GM04503 (cell line): ENCODE measurements at places on chromosomes 5 and 9.

DNA sequence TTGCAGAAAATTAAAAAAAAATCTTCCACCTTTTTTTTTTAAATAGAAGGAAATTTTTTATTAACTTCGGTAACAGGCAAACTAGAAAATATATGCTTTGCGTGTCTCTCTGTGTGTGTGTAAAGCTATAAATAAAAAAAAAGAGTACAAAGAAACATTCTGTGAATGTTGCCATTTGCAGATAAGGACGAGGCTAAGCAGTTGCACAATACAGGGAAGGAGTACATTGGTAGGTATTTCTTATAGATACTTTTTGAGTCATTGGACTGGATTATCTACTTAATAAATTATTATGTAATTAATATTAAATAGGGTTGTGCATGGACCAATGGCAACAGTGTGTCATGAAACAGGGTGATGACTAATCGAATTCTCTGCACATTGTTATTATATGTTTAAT is 102.4 kb downstream of the CAMK4 start:
- DNase-seq: no peak

- DNase-seq: no peak
Measured at GRCh38 chr9:136107155-136107952, 11.3 kb downstream of the TMEM250 start.

DNA sequence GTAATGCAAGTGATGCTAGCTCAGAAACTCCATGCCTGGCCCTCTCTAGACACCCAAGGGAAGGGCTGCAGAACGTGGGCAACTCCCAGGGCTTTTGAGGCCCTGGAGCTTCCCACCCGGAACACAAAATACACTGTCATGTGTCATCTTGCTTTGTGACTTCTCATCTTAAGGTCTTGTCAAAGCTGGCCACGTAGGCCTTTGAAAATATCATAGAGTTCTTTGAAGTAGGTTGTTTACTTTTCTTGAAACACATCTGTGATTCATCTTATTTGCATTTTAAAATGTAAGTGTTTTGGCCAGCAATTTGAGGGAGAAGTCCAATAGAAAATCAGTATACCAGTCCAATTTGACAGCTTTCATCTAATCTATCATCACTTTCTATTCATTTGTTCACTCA is 40.2 kb upstream of the PALM2AKAP2 start:
- no peak for DNase-seq

DNA sequence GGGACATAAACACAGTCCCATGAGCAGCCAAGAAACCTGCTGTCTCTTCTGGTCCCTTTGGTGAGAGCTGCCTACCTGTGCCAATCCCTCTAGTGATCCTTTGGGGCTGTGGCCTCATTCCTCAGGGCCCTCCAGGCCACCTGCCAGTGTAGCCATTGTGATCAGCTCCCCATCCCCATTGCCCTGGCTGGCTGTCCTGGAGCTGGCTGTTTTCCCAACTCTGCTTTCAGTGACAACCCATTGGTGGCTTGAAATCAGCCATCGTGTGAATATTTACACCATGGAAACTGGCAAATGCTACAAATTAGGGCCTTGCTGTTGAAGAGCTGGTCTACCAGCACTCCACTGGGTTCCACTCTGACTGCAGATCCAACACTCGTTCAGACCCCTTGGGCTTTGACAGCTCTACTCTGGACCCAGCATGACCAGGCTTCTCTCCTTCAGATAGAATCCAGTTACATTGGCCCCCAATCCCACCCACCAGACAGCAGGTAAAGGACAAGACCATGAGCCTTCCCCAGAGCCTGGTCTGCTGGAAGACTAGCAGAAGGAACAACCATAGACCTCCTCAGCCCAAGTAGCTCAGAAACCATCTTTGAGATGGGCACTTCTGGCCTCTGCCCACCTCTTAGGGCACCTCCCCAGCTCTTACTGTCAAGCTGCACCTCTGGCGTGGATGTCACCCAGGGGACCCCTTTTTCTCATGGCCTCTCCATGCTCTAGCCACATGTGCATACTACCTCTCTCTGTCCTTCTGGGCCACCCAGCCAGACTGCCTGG is 69.2 kb upstream of the NEK6 start:
- no peak for DNase-seq

DNA sequence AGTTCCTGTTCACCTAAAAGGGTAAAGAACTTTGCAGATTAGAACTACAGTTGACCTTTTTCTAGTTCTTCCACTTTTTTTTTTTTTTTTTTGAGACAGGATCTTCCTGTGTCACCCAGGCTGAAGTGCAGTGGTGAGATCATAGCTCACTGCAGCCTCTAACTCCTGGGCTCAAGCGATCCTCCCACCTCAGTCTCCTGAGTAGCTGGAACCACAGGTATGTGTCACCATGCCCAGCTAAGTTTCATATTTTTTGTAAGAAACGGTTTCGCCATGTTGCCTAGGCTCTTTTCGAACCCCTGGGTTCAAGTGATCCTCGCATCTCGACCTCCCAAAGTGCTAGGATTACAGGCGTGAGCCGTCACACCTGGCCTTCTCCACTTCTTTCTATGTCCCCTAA is 39.7 kb upstream of the TNFAIP8 start:
- no peak for DNase-seq

DNA sequence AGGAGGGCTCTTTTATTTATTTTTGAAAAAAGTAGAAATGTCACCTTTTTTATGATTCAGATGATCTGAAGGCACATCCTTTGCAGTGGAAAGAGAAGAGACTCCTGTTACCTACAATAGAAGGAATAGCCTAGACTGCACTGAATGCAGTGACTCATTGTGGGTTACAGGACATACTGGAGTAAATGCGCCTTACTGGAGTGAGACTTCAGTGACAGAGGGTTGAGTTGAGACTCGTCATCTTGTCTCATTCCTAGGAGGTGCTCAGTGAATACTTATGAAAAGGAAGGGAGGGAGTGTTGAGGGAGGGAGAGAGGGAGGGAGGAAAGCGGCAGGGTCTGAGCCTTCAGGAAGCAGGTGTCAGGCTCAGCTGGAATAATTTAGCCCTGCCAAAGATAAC is 25.2 kb downstream of the ANKRA2 start:
- DNase-seq: no peak

DNA sequence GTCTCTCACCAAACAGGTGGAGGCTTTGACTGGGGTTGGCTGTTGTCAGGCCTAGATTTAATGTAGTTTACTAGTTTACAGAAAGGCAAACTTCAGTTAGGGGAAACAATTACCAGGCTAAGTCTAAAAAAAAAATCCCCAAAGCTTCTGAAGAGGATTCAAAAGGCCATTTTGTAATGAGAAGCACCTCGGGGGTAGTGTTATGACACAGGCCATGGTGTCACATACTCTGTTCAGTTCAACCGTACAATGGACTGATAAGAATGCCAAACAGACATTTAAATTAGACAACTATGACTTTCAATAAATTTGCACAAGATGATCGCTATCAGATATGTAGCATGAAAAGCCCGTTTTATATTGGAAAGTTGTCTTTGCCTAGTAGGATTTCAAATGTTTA is 120.1 kb upstream of the PCA3 start:
- no peak for DNase-seq

DNA sequence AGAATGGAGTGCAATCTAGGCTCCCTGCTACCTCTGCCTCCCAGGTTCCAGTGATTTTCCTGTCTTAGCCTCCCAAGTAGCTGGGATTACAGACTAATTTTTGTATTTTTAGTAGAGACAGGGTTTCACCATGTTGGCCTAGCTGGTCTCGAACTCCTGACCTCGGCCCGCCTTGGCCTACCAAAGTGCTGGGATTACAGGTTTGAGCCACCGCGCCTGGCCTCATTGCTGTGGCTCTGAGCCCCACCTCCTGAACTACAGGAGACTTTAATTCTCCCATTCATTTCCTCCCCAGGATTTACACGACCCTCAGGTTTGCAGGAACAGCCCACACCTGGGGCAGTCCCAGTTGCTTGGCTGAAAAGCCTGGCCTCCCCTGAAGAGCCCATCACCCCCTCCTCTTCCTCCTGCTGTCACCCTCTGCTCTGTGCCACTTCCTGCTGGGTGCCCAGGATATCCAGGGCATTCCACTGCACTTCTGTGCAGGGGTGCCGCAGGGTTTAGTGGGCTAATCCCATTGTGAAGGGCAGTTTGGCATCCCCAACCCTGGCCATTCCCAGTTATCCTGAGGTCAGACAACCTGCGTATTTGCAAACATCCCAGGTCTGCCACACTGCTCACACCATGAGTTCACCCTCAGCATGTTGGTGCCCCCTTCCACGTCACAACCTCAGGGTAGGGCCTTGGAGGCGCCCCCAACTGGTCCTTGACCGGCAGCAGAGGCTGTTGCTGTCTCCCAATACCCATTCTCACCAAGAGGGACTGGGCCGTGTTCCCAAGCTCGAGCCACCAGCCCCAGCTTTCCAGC is 265.0 kb upstream of the IRX4 start:
- DNase-seq: no peak

DNA sequence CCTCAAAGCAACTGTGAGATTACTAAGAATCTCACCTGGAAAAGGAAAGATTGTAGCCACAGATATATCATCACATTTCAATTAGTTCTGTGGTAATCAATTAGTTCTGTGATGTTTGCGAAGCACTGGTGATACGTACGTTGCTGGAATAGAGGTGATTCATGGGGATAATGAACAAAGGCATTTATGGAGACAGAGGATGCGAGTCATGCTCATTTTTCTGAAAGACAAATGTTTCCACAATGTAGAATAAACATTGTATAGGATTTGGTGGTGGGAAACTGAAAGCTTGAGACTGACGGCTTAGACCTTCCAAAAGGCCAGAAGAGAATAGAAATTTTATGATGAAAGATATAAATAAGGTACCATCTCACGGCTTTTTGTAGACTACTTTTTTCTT is 507.3 kb upstream of the TYRP1 start:
- no peak for DNase-seq

DNA sequence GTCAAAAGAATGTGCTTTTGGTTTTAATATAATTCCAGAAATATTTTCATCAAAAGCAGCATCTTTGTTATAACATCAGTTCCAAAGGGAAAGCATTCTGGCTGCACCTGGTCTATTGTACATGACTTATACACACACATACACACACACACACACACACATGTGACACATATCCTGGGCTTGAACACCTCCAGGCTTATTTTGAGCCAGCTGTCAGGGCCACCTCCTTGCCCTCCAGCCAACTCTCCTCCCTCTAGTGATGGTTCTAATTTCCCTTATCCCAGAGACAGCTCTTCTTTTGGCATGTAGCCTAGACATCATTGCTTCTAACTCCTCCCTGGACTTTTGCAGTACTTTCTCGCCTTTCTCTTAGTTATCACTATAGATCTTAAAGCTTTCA is 115.0 kb downstream of the PIK3R1 start:
- DNase-seq: no peak

DNA sequence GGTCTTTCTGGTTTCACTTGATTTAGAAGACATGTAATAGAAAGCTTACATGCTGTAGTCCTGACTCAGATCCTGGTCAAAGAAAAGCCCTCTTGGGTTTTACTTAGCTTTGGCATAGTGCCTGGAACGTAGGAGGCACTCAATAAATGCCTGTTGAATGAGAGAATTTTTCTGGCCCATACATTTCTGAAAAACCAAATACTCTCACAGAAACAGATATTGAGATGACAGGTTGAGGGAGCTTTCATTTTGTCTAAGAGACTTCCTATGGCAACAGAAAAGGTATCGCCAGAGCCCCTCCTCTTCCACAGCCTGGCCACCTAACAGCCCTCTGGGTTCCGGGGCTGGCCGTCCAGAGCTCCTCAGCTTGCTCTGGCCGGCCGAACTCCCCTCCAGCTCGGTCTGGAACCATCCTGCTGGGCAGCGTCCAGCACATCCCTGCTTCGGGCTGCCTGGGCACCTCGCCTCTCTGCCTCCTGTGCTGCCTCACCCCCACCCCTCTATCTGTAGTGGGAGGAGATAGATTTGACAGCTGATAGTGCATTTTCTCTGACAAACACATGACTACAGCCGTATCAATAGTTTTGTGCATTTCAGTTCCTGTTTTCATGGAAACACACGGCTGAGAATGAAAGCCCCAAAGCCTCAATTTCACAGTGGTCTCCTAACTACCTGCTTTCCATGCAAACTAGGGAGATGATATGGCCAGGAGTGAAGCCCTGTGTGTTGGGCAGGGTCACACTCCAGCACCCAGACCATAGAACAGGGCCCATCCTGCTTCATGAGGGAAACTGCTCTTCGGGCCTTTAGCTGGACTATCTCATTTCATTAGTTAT is 1.1 kb downstream of the IL4 start:
- DNase-seq: peak; percentile 92

- DNase-seq: no peak
Measured at GRCh38 chr5:37553720-37554404, 174.7 kb downstream of the WDR70 start.

- no peak for DNase-seq
Measured at GRCh38 chr5:95060098-95060497, 224.8 kb downstream of the MCTP1 start.

DNA sequence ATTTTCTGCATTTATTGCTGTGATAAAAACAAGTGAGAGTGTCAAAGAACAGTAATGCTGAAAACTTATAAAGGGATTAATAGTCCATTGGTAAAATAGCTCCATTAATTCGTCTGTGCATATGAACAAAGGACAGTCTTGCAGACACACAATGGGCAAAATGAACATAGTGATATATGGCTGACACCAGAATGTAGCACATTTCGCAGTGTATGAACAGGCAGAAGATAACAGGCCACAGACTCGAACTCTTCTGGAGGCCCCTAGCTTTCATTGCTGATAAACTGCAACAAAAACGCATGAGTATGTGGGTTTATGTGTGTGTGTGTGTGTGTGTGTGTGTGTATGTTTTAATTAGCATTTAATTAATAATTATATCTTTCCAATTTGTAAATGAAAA is 354.8 kb downstream of the TAF11L14 start:
- DNase-seq: no peak
